Left renal cortex interstitium (tissue), 4 donors: ENCODE measurements at places on chromosomes 1 and 21. TPM values are rescaled to one million over a fixed set of nuclear protein-coding genes. Genes with fewer than 3 reads are reported as not detected.

The OLIG2 gene
- polyA plus RNA-seq, result not detected

DNA sequence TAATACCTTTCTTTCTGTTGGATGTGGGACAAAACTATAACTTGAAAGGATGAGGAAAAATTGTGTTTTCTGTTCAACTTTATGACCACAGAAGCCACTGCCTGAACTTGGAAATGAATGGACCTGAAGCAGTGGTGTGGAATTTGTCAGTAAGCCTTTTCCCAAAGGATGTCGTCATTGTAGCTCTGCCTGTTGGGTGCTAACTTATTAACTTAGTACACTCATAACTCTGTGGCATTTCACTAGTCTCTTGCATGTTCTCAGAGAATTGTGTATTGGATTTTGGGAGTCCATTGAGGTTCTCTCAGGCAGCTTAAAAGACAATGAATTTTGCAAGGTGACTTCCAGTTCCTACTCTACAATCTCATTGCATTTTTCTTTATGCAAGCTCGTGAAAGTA lies 49.6 kb downstream of the KCNK2 start:
- no peak for DNase-seq

DNA sequence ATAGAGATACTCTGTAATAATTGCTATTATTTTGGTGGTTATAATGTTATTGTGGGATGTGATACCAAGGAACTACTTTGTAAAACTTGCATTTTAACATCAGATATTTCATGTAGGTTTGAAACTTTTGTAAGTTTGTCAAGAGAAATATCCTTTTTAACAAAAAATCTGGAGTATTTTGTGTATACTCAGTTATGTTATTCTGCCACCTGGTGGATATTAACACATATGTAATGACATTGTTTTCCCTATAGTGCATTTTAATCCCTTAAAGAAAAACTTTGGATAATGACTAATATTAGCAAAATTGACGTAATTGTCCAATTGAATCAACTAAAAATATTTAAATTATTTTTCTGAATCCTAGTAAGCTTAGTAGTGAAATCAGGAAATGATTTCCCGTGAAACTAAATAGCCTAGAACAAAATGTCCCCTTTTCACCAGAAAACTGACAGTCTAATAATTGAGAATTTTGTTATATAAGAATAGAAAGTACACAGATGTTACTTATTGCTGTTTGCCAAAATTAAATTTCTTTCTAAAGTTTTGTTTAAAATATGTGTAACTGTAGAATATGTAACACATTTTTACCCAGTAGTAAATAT lies 39.6 kb downstream of the KCTD3 start:
- DNase-seq, result no peak

GRCh38 chr1:210024996-210025395 lies 87.0 kb downstream of the SYT14 start:
- no peak for DNase-seq

DNA sequence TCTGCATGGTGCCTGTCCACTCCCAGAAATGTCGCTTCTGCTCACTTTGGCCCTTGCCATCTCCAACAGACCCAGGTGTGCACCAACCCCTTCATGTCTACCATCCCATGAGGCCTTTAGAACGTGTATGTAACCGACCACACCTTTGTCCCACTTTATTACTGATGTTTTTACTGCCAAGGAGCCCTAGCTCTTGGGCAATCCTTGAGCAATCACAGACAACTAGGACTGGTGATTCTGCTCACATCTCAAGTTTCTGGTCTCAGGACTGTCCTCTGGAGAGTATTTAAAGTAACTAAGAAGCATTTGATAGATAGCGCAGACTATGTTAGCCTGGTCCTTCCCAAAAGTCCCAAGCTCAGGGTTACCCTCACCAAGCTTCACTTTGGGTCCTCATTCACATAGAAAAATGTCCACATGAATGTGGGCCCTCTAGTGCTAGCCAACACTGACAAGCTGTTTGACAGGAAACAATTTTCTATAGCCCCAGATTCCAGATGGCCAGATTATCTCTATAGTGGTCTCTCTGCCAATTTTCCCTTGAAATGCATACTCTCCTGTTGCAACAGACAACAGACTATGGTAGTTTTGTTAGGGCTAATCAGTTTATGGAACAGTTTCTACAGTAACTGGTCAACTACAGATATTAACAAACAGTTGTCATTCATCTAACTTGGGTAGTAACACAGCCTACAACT lies 6.9 kb upstream of the TMEM81 start:
- DNase-seq, result no peak

- DNase-seq, result no peak
Measured at GRCh38 chr1:185355947-185356346, 38.9 kb upstream of the IVNS1ABP start.
